ENCODE measurements at places on chromosomes 7 and 10.
A peak's percentile ranks its signal among the peaks of the same experiment; 100 is the strongest.

- DNase-seq: no peak
Measured at GRCh38 chr10:80894311-80894791, 356.6 kb downstream of the SH2D4B start.

DNA sequence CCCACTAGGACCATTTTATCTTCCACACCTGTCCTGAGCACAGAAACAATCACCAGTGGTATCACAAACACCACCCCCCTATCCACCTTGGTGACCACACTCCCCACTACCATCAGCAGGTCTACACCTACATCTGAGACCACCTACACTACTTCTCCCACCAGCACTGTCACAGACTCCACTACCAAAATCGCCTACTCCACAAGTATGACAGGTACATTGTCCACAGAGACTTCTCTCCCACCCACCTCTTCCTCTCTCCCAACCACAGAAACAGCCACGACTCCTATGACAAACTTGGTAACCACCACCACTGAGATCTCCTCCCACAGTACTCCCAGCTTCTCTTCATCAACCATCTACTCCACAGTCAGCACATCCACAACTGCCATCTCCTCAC, 3.3 kb downstream of the MUC3A start:
- no peak for DNase-seq

DNA sequence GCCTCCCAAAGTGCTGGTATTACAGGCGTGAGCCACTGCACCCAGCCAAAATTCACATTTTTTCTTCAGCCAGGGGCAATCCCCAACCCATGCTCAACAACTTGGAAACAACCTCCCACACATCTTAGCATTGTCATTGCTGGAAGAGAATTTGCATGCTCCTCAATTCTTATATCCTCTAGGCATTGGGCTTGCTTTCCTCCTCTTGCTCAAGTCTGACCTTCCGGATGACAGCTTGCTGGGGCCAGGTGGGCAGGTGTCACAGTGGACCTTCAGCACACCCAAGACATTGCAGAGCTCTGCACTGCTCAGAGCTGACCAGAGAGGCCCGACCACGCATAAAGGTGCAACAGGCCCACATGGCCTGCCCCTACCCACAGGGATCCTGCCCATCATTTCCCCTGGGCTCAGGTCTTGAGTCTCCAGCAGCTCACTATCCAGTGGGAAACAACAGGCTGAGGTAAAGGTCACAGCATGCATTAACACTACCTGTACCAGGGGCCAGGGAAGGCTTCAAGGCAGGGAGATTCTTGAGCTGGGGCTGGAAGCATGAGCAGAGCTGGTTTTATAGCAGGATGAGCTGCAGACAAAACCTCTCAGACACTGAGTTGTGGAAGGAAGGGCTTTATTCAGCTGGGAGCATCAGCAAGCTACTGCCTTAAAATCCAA, 6.8 kb upstream of the GPR15LG start:
- no peak for DNase-seq

GRCh38 chr10:69359594-69359993, 57.1 kb downstream of the TACR2 start:
- DNase-seq: no peak

DNA sequence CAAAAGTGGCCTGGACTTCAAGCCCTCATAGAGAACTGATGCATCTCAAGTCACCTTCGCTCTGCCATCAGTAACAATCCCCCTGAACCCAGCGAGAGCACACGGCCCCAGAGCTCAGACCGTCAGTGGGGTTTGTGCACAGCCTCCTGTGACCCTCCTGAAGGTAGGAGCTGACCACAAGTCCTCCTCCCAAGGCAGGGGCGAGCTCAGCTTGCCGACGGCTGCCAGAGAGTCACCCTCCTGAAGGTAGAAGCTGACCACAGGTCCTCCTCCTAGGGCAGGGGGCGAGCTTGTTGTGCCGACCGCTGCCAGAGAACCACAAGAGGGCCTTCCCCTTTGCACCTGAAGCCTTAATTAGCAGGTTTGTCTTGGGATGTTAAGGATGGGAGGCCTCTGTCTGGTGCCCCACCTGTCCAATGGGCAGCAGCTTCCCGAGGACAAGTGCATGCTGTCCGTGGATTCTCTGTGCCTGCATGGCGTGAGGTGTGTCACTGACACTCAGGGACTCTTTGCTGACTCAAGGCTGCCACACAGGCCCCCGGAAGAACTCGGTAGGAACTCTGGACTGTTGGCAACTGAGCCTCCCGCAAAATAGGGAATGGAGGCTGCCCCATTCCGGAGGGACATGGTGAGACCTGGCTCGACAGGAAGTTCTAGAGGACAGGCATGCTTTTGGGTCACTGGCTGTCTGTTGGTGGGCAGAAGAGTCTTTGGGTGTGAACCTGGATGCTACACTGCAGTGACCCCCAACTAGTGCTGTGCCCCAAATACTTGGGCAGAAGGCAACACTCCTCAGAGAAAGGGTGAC, 487.4 kb downstream of the DNAJB6 start:
- DNase-seq: no peak

- DNase-seq: no peak
Measured at GRCh38 chr10:47254611-47255010, 45.4 kb upstream of the GDF10 start.

DNA sequence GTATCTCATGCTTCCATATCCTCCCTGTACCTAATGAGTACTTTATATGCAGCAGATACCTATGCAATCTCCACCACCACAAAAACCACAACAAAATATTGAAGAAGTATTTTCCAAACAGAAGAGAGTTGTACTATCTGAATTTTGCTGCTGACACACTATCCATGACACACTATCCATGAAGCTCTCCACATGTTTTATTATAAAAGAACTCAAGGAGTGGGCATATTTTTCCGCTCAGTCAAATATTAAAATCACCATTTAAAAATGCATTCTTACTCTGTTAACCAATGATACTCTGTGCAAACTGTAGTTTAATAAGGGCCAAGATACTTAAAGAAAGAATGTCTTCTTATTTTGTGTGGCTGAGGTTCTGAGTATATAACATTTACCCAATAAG, 2.8 kb downstream of the BET1 start:
- DNase-seq: no peak

DNA sequence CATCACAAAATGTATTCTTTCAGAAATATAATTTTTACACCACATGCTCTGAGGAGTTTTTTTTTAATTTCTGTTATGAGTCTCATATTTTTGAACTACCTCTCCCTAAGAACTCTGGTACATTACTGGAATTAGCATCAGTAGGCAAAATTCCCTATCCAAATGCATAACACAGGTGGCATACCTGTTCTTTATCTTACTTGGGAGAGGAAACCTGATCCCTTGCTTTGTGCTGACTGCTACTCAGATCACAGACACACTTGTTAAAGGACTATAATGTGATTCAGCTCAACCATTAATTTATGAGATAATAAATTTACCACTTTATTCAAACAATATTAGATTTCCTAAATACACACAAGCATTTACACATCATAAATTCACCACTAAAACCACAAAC, 617.2 kb downstream of the GRM8 start:
- no peak for DNase-seq

GRCh38 chr10:25101461-25102146, 73.2 kb upstream of the GPR158 start:
- no peak for DNase-seq

DNA sequence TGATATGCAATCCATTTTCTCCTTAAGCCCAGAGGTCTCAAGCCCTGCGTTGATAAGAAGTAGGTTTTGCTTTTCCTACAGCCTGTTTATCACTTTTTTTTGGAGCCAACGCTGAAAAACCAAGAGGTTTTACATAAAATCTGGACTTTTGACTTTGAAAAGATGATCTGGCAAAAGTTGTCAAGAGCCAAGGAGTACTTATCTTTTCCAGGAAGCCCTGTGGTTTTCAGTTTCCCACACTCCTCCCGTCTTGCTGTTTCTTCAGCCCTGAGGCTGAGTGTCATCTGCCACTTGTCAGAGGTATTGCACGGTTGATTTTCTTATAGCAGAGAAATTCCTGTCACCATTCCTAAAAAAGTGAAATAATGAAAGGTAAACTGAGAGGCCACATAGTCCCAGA, 108.7 kb downstream of the TYW1 start:
- DNase-seq: no peak

GRCh38 chr10:103765981-103766380, 89.4 kb downstream of the SH3PXD2A start:
- DNase-seq: no peak

- no peak for DNase-seq
Measured at GRCh38 chr10:84308481-84309304, 19.7 kb upstream of the CCSER2 start.

GRCh38 chr7:3431306-3431705, 130.3 kb downstream of the SDK1 start:
- no peak for DNase-seq

DNA sequence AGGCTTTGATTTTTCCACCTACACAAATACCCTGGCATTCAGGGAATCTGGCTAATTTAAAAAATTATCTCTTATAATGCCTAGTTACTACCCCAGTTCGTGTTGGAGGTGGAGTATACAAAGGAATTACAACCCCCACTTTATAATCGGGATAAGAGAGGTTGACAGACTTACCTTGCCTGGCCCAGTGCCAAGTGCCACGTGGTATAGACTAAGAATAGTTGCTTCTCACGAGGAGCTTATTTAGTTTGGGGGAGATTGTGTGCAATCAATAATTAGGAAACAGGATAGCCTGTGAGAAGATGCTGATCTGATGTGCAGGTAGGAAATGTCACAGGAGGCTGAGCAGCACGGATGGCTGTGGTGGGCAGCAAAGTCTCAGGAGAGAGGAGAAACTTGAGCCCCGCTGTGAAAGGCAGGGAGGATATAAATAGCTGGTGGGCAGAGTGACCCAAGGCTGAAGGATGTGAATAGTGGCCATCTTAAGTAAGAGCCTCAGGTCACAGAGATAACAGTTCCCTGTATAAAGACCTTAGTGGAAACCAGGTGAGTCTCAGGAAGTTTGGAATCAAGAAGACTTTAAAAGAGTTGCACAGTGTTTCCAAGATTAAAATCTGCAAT, 11.3 kb upstream of the ATXN7L1 start:
- no peak for DNase-seq

GRCh38 chr10:49230004-49230403, 41.8 kb upstream of the TMEM273 start:
- no peak for DNase-seq

GRCh38 chr7:30996256-30996655, 32.5 kb downstream of the GHRHR start:
- DNase-seq: no peak

DNA sequence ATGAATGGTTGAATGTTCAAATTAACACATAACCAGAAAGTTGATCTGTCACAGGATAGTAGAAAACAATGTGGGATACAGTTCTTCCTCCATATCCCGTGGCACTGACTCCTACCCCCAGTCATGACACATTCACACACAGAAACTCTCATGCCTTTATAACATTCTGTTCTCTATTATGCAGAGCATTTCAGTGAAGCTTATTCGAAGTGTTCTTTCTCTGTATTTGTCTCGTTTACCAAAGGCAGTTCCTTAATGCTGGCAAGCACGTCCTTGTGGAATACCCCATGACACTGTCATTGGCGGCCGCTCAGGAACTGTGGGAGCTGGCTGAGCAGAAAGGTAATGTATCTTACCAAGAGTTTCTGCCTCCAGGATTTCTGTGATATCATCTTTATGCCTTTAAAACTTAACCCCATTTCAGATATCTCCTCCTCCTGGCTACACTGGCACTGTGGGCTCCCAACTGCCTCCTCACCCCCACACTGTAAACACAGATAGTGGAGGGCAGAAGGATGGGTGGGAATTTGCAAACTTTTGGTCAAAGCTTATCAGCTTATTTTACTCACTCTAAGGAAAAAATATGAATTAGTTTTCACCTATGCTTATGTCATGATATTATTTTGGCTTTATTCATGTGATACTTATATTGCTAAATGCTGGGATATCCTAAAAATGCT, 34.1 kb downstream of the BLVRA start:
- DNase-seq: no peak

- DNase-seq: no peak
Measured at GRCh38 chr7:144547888-144548287, 144.4 kb upstream of the NOBOX start.

DNA sequence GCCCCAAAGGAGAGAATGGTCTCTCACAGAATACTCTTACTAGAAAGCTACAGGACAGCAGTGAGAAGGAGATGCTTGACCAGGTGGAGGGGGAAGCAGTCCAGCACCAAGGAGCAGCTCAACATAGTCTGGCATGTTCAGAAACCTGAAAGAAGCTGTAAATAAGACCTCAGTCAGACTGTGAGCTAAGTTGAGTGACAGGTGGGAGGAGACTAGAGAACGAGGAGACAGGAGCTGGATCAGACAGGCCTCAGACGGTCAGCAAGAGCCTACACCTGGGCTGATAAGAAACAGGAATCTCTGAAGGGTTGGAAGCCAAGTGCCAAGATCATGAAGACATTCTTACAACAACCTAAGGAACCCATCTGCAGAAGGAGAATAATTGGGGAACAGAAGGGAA, 54.5 kb downstream of the ELMO1 start:
- DNase-seq: no peak

DNA sequence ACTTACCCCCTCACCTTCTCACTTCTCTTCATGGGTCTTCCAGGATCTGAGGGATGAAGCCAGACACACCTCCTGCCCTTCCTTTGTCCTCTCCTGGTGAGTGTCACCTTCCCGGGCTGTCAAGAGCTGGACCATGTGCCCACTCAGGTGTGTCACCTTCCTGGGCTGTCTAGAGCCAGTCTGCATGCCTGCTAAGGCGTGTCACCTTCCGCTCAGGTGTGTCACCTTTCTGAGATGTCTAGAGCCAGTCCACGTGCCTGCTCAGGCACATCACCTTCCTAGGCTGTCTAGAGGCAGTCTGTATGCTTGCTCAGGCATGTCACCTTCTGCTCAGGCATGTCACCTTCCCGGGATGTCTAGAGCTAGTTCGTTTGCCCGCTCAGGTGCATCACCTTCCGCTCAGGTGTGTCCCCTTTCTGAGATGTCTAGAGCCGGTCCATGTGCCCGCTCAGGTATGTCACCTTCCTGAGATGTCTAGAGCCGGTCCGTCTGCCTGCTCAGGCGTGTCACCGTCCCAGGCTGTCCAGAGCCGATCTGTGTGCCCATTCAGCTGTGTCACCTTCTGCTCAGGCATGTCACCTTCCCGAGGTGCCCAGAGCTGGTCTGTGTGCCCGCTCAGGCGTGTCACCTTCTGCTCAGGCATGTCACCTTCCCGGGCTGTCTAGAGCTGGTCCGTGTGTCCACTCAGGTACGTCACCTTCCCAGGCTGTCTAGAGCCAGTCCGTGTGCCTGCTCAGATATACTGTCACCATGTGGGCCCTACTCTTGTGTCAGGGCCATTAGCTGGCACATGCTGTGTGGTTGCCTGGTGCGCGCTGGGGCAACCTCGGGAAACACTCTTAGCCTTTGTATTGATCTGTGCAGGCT, 245.3 kb downstream of the EBF3 start:
- DNase-seq: no peak

- no peak for DNase-seq
Measured at GRCh38 chr7:38367301-38367890, 94.0 kb upstream of the TARP start.

- DNase-seq: peak; percentile 52
Measured at GRCh38 chr10:10293481-10293951, 724.2 kb upstream of the CELF2 start.

- no peak for DNase-seq
Measured at GRCh38 chr10:10326116-10326515, 691.6 kb upstream of the CELF2 start.
